CD4-positive, alpha-beta memory T cell (primary cell): ENCODE measurements at places on chromosomes 6 and 20. TPM values are rescaled to one million over a fixed set of nuclear protein-coding genes. Genes with fewer than 3 reads are reported as not detected.

DNA sequence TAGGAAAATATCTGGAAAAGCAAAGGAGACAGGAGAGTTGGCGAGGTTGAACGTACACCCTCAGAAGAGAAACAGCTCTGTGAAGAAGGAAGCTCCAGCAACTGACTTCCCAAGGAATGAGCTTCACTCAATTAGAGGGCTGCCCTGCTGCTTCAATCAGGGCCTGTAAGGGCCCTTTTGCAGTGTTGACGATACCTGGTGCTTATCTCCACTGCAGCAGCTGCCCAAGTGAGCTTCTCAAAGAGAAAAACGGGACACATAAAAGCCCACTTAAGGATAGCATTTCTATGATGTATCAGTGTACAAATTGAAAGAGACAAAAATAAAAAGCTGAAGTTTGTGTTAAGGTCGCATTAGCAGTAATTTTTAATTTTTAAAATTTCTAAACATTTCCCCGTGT lies 16.4 kb downstream of the SEC63 start:
- DNase-seq: no peak

GRCh38 chr6:7920425-7920824 lies 9.8 kb upstream of the TXNDC5 start:
- no peak for DNase-seq

GRCh38 chr6:110755411-110755834 lies 59.8 kb downstream of the CDK19 start:
- DNase-seq: no peak

DNA sequence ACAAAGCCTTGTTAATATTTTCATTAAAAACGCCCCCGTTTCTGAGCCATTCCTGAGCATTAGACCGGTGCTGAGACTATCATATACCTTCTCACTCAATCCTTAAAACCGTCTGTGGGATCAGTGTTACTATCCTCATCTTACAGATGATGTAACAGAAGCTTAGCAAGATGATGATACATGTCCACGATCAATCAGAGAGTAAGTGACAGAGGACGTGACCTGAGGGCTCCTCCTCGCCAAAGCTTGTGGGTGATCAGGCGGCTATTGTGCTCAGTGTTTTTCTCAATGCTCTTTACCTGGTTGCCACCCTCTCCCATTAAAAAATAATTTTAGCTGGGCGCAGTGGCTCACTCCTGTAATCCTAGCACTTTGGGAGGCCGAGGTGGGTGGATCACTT lies 113.1 kb downstream of the MTHFD1L start:
- no peak for DNase-seq

The SAMD3 gene
- total RNA-seq: 29.7 TPM

The CAP2 gene
- not detected for total RNA-seq
